Activated CD4-positive, alpha-beta T cell treated with anti-CD3 and anti-CD28 coated beads, Interleukin-2, amount 10 ng/mL, durations not matched to agents 7 days and 5 days (primary cell): ENCODE measurements at places on chromosomes 2 and 18. TPM values are rescaled to one million over a fixed set of nuclear protein-coding genes. Genes with fewer than 3 reads are reported as not detected.

GRCh38 chr2:75676464-75676863 is 29.9 kb downstream of the MRPL19 start:
- no peak overlapping the region for H3K27ac ChIP-seq
- H3K27me3 ChIP-seq = no peaks in the 10 kb centered on the region
- DNase-seq = no peak
- peaks cover 7% of the 10 kb centered on the region for H3K4me1 ChIP-seq

DNA sequence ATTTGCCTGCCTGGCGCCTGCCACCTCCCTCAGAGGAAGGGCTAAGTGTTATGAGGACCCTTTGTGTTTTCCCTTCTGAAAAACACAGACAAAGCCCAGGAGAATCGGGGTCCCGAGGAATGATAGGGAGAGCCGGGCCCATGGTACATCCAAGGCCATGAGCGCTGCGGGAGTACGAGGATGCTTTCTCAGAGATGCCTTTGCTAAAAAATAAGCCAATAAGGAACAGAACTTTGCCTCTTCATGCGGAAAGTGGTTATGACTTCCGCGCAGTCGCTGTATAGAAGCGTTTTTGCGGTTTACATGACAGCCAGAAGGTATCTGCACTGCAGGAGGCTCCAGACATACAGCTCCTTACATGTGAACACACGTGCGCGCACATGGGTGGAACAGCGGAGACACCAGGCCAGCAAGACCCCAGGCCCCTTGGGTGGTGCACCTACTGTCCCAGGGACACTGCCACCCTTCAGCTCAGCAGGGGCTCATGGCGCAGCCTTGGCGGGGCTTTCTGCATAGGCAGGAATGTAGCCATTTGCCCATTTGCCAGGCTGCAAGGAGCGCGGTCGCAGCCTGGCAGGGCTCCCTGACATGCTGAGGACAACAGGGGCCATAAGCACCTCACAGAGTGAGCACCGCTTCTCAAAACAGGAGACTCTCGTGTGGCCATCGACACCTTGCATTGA is 252.4 kb upstream of the SALL3 start:
- H3K27ac ChIP-seq = no peak overlapping the region
- H3K4me1 ChIP-seq = no peaks in the 10 kb centered on the region
- peaks cover 4% of the 10 kb centered on the region for H3K27me3 ChIP-seq
- no peak overlapping the region for H3K4me3 ChIP-seq

RAB6C gene
- total RNA-seq = not detected

SH3BP4 gene
- not detected for total RNA-seq

DNA sequence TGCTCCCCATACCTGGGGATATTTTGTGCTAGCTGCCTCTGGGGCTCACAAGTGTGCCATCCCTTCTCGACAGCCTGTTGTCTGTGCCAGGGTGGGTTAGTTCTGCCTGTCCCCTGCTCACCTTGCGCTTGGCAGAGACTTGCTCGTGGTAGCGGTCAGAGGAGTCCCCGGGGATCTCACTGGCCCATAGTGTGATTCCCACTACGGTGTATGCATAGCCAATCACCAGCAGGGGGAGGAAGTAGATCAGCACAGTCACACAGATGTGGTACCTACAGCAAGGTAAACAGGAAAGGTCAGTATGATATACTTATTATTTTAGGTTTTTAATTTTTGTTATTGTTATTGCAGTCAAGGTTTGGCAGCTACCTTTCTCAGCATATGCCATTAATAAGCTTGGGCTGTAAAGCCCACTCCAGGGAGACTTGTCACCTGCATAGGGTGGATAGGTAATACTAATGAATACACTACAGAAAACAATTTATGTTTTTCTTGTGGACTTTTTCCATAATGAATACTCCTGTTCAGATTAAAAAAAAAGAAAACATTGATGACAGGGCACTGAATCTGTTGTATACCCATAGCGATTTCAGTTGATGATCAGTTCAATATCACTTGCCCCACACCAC is 95.2 kb downstream of the POLE4 start:
- H3K27me3 ChIP-seq = peaks cover 4% of the 10 kb centered on the region
- no peaks in the 10 kb centered on the region for H3K36me3 ChIP-seq
- H3K4me1 ChIP-seq = no peaks in the 10 kb centered on the region
- H3K4me3 ChIP-seq = no peak overlapping the region

GRCh38 chr2:10861765-10862164 is 49.2 kb upstream of the PDIA6 start:
- peaks cover 45% of the 10 kb centered on the region for H3K4me1 ChIP-seq
- no peaks in the 10 kb centered on the region for H3K36me3 ChIP-seq
- no peak for DNase-seq
- H3K27me3 ChIP-seq = peaks cover 30% of the 10 kb centered on the region
- no peak overlapping the region for H3K4me3 ChIP-seq

DNA sequence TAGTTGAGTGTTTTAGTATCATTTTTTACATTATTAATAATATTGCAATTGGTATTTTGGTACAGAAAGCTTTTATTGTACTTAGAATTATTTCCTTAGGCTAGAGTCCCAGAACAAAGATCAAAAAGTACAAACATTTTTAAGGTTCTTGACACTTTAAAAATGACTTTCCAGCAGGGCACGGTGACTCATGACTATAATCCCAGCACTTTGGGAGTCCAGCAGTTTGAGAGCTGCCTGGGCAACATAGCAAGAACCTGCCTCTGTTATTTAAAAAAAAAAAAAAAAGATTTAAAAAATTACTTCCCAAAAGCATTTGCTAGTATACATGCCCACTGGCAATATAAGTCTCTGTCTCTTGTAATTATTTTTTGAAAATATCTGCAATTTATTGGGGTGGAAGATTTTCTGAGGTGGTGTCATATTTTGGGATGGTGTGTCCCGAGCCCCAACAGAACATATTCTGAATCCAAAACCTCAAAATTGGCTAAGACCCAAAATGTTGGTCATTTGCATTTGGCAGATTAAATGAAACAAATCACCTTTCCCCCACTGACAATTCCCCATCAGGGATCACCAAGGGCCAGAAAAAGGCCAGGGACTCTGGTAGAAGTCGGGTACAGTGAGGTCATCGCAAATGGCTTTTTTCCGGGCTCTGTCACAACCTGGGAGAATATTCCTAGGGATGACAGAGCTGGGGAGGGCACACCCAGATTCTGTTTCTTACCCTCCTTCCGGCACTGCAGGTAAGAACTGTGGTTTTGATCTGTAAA is 42.1 kb downstream of the NIFK start:
- H3K4me3 ChIP-seq = no peak overlapping the region
- H3K4me1 ChIP-seq = peaks cover 18% of the 10 kb centered on the region
- H3K36me3 ChIP-seq = no peaks in the 10 kb centered on the region
- H3K27me3 ChIP-seq = no peaks in the 10 kb centered on the region

- H3K36me3 ChIP-seq = peaks cover 1% of the 10 kb centered on the region
- H3K27me3 ChIP-seq = peaks cover 45% of the 10 kb centered on the region
- peak within 1 kb of the TSS; percentile 25 for H3K27ac ChIP-seq
- no peak within 1 kb of the TSS for H3K4me3 ChIP-seq
- no peak for DNase-seq
Observed at GRCh38 chr18:34224423-34225217, at the start of gene NOL4. Gene NOL4, minus strand, starts transcription at chr18:34224913. Its CDS starts 1,660 bp downstream, at chr18:34223253.

DNA sequence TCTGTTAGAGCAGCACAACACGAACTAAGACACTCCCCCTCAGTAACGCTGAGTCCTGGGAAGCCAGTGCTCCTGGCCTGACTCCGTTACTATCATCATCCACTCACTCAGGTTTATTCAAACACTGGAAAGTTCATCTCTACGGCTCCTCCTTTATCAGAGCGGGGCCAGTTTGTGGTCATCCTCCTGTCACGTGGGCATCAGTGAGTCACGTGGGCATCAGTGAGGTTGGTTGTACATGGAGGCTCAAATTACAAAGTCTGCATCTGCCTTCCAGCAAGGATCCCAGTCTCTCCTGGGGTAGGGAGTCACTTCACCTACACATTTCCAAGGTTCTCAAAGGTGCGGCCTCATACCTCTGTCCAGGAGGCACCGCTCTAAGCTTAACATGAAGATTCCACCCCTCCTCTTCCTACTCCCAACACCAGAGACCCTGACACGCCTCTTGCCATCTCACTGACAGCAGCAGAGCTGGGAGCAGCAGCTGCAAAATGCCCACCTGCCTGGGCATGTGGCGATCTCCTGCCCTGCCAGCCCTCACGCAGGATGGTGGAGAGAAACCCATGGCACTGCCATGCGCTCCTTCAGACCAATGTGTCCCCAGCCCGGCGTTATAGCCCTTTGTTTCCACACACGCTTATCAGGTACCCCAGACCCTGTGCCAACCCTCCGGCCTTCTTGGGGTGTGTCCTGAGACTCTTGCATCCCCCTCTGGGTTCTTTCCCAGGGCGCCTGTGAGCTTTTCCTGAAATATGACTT is 99.2 kb upstream of the PTPRM start:
- no peak overlapping the region for H3K4me3 ChIP-seq
- DNase-seq = no peak
- H3K4me1 ChIP-seq = no peaks in the 10 kb centered on the region
- no peaks in the 10 kb centered on the region for H3K36me3 ChIP-seq

DNA sequence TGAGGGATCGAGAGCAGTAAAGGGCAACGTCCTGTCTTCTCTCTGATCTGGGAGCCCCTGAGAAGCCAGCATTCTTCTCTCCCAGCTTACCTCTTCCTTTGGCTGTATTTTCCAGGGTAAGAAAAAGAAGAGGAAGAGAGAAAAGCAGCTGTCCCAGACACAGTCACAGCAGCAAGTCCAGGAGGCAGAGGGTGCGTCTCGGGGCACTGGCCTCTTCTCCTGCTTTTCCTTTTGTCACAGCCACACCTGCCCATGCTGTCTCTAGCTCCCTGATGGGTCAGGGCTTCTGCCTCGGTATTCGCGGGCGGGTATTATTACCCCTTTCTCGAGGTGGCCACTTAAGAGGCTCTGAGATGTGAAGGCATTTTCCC is 20.3 kb downstream of the TGOLN2 start:
- peaks cover 3% of the 10 kb centered on the region for H3K27me3 ChIP-seq
- H3K4me1 ChIP-seq = peaks cover 33% of the 10 kb centered on the region
- no peak overlapping the region for H3K4me3 ChIP-seq
- DNase-seq = no peak
- H3K36me3 ChIP-seq = peaks cover 13% of the 10 kb centered on the region

FHL2 gene
- 3.6 TPM for total RNA-seq

DNA sequence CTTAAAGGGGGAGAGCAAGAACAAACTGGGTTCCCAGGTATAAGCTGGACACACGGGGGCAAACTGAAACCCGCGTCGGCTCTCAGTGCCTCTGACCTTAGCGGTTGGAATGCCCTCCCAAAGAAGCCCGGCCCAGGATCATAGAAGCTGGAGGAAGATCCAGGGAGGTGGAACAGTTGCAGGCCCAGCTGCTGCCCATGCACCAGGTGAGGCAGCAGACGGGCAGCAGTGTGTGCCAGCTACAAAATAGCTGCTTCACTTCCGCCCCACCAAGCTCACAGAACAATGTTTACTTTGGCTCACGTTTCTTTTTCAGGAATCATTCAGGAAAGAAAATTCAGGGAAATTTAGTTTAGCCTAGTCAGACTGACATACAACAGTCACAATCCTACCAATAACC is 3.9 kb upstream of the ERMN start:
- peaks cover 67% of the 10 kb centered on the region for H3K4me1 ChIP-seq
- H3K4me3 ChIP-seq = no peak overlapping the region
- no peak overlapping the region for H3K27ac ChIP-seq
- DNase-seq = no peak
- peaks cover 8% of the 10 kb centered on the region for H3K36me3 ChIP-seq
- no peaks in the 10 kb centered on the region for H3K27me3 ChIP-seq

PCGF1 gene
- total RNA-seq = 25.8 TPM

- H3K27ac ChIP-seq = no peak overlapping the region
- no peak overlapping the region for H3K4me3 ChIP-seq
- H3K4me1 ChIP-seq = peaks cover 52% of the 10 kb centered on the region
- H3K27me3 ChIP-seq = no peaks in the 10 kb centered on the region
- DNase-seq = no peak
- H3K36me3 ChIP-seq = peaks cover 9% of the 10 kb centered on the region
Observed at GRCh38 chr2:48328942-48329723, 200.8 kb upstream of the STON1 start.

B3GNT7 gene
- not detected for total RNA-seq

DNA sequence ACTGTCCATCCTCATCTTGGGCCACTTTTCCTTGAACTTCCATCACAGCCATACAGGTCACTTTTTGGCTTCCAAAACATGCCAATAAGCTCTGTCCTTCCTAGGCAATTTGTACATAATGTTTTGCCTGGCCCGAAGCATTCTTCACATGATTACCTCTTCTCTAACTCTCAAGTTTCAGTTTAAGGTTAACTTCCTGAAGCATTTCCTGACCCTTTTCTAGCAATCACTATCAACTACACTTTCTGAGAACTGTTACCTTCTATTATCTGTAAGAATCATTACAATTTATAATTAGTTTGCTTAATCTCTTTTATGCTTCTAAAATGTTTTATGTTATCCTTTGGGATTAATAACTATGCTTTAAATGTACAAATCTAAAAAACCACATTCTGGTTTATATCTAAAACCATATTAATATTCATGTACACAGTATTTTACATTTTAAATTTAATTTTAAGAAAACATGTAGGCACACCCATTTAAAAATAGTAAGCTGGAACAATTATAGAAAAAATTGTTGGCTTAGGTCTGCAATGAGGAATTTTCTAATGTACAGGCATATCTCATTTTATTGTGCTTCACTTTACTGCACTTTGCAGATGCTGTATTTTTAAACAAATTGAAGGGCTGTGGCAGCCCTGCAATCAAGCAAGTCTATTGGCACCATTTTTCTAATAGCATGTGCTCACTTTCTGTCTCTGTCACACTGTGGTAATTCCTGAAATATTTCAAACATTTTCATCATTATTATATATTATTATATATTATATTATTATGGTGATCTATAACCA is 76.4 kb downstream of the C2orf74 start:
- peaks cover 35% of the 10 kb centered on the region for H3K36me3 ChIP-seq
- H3K4me1 ChIP-seq = peaks cover 30% of the 10 kb centered on the region
- no peak overlapping the region for H3K4me3 ChIP-seq
- H3K27me3 ChIP-seq = no peaks in the 10 kb centered on the region

ANKRD30BL gene
- total RNA-seq = not detected

PLB1 gene
- total RNA-seq = 0.74 TPM

DNA sequence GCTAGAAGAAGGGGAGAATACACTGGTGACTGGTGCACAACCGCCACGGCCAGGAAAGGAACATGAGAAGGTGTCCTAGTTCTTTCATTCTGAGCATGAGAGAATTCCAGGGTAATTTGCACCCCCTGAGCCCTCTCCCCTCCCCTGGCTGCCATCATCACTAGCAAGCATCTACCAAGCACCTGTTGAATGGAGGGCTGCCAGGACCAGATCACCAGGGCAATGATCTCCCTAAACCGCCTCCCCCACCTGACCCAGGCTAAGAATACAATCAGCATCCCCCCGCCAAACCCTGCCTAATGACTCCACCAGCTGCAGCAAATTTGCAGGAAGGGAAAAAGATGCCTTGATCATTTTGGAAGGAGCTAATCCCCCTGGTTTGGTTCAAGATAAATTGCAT is 100.2 kb downstream of the STPG4 start:
- no peak overlapping the region for H3K27ac ChIP-seq
- no peak overlapping the region for H3K4me3 ChIP-seq
- DNase-seq = no peak
- peaks cover 23% of the 10 kb centered on the region for H3K36me3 ChIP-seq
